Dermis microvascular lymphatic vessel endothelial cell (primary cell): ENCODE measurements at places on chromosomes 1 and 21. TPM values are rescaled to one million over a fixed set of nuclear protein-coding genes. Genes with fewer than 3 reads are reported as not detected.

VASH2 gene
- 0.13 TPM in 2 replicates for total RNA-seq

TTC34 gene
- total RNA-seq, result under 0.01 and 0.13 TPM in 2 replicates

- no peak for DNase-seq
Measured at GRCh38 chr1:6495041-6495441, 3.6 kb upstream of the PLEKHG5 start.

DNA sequence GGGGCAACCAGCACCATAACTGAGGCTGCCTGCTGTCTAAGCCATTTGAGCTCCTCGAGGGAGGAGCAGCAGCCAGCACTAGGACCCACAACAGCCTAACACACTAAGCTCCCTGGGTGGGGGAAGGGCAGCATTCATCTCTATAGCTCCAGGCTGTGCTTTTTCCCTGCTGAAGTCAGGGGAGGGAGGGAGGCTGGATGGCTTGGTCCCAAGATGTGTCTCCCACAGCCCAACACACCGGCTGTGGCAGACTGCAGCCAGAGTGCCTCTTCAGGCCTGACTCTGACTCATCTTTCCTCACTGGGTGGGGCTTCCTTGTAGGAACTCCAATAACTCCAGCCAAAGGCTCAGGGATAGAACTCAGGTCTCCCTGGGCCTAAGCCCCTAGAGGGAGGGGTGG is 296.3 kb downstream of the PRDM2 start:
- DNase-seq, result no peak

NEK7 gene
- 50.8 and 57.4 TPM in 2 replicates for total RNA-seq

DNA sequence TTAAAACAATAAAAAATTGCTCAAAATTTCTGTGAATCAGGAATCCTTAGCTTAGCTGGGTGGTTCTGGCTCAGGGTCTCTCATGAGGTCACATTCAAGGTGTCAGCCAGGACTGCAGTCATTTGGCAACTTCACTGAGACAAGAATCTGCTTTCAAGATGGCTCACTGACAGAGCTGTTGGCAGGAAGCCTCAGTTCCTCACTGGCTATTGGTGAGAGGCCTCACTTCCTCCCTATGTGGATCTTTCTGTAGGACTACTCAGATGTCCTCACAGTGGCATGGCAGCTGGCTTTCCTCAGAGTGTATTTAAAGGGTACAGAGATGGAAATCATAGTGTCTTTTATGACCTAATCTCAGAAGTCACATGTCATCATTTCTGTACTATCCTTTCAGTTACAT is 785.7 kb downstream of the ADGRL2 start:
- no peak for DNase-seq

AGMAT gene
- total RNA-seq, result 0.38 and 0.90 TPM in 2 replicates

DNA sequence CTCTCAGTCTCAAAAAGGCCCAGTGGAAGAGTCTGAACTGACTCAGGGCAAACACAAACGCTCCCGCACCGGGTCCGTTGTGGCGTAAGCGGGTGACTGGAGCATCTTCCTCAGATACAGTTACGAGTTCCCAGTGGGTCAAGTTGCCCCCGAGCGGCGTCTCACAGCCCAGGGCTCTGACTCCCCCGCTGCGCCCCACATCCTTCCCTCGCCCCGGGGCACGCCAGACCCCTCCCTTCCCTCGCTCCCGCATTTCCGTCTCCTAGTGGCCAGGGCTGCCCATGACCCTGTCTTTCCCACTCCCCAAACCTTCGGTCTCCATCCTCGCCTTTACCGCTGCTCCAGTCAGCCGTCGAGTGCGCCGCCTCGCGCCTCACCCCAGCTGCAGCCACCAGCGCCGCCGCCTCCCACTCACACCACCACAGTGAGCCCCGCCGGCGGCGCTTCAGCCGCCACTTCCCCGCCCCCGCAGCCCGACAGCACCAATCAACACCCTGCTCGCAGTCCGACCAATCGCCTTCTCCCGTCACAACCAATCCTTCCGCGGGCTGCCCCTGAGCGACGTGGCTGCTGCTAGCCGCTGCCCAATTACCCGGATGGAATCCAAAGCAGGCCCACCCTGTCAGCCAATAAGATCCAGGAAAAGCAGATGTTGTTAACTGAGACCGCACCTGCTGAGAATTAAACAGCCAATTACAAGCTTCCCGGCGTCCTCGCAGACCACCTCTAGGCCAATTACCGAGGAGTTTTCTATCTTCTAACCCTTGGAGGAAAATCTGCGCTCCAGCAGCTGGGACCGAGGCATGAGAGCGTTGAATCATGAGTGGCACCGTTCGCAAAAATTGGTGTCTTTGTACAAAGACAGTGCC is at the start of gene TDRKH:
Gene TDRKH (minus strand): TSS at position 430 of the 869 bp plus-strand sequence. CDS start 7,478 bp downstream, outside the sequence.
- DNase-seq, result peak; percentile 100

- no peak for DNase-seq
Measured at GRCh38 chr21:36718951-36719501, 20.1 kb downstream of the SIM2 start.

LCE1A gene
- not detected in 2 replicates for total RNA-seq

DNA sequence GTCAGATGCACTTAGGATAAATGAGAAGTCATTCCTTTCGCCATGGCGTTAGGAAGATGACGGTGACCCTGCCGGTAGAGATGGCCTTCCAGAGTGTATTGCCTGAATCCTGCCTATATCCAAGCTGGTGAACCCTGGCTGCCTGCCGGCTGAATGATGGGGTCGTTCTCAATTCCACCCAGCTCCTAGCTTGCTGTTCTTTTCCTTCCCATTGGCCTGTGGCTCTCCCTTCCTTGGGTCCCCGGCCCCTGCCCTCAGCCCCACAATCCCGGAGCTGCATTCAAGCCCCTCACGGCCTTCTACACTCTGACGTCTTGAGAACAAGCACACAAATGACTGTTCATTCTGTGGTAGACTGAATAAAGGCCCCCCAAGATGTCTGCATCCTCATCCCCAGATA is 28.2 kb upstream of the ZBTB21 start:
- no peak for DNase-seq

RYR2 gene
- 0.25 and 0.26 TPM in 2 replicates for total RNA-seq

GAS5 gene
- 261 and 307 TPM in 2 replicates for total RNA-seq

DNA sequence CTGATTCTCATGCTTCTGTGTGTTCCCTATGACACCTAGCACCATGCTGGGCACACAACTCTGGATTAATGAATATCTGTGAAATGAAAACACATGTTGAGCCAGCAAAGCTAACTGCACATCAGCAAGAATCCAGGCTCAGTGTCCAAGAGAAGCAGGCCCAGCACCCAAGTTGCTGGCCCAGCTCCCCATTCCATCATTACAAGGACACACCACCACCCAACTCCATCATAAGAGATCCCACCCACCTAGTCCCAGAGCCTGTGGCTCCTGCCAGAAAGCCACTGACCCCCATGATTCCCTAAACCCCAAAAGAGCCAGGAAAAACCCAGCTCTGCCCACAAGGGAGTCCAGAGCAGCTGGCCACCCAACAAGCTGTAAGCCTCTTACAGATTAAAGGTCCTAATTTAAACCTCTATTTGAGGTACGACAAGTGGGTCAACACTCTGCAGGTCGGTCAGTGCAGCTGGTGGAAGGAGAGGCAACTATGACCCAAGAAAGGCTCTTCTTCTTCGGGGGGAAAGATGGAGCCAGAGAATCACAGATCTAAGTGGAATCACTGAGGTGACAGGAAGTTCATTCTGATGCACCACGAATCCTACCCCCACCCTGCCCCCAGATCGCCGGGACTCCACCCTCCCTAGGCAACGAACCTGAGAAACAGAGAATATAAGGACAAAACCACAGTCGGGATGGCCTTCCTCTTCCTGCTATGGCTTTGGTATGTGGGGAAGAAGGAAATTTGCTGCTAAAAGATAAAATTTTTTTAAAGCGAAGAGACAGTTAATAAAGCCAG is 58.2 kb downstream of the CD34 start:
- DNase-seq, result no peak

DNA sequence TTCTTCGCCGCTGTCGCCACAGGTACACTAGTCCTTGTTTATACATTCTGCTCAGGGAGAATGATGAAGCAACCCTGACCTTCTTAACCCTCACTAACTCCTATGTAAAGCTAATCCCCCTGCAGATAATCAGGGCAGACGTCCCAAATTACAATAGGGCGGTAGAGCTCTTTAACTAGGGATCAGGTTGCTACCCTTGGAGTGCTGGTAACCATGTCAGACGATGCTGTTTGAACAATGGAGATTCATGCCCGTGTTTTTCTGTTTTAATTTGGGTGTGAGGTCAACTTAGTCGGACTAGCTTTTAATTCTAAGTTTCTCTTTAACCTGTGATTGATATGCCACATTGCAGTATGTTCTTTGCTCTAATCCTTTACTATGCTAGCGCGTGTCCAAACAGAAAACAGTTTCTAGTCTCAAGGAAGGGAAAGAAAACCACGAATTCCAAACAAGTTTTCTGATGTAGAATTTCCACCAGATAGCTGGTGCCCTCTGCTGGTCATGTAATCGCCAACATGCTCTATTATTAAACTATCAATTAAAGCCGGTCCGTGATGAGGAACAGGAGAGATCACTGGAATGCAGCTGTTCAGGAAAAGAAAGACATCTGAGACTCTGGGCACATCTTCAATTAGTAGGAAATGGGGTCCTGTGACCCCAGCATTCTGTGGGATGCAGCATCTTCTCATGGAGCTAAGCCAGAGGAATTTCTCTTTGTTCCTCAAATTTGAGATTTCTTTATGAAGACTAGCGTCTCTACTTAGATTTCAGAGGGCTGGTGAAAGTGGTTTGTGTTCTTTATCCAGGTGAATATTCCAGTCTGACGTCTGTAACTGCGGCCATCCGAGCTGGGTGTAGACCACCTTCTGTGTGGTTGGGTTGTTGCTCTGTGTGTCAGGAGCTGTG is 18.3 kb upstream of the VAMP3 start:
- DNase-seq, result peak; percentile 70
